Cerebellum (tissue), 4 donors: ENCODE measurements at places on chromosomes 6 and 20.

GRCh38 chr6:156425359-156426020 lies 351.7 kb upstream of the ARID1B start:
- DNase-seq: no peak

DNA sequence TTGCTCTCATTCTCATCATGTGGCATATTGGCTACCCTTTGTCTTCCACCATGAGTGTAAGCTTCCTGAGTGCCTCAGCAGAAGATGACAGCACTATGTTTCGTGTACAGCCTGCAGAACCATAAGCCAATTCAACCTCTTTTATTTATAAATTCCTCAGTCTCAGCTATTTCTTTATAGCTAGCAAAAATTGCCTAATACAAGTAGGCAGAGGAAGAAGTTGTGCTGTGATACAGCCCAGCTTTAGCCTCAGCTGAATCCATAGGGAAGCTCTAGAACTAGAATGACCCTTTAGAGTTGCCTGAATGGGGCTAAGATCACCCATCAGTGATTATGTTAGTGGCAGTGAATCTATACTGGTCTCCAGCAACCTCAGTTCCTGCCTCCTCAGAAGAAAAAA lies 19.0 kb upstream of the SERINC1 start:
- DNase-seq: no peak

- DNase-seq: no peak
Observed at GRCh38 chr6:4813055-4813454, 36.9 kb downstream of the CDYL start.

GRCh38 chr6:58073263-58073662 lies 755.8 kb downstream of the PRIM2 start:
- no peak for DNase-seq
